ENCODE measurements at places on chromosomes 5 and 9.

GRCh38 chr5:103446813-103447212 is 115.8 kb downstream of the NUDT12 start:
- no peak for DNase-seq

GRCh38 chr9:79382458-79382857 is 189.3 kb upstream of the TLE4 start:
- no peak for DNase-seq

DNA sequence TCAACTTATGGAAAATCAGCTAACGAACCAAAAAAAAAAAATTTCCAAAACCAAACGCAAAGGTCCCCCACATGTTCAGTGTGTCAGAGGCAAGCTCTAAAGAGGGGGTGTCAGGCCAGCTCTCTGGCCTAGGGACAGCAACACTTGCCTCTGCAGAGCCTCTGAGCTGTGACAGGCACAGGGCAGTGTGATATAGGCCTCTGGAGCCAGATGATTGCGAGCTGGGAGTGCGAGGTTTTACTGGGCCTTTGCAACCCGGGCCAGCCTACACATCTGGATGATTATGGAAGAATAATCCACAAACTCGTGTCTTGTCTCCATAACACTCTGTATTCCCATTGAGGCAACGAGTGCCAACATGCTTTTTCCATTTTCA is 67.7 kb upstream of the STC2 start:
- no peak for DNase-seq

DNA sequence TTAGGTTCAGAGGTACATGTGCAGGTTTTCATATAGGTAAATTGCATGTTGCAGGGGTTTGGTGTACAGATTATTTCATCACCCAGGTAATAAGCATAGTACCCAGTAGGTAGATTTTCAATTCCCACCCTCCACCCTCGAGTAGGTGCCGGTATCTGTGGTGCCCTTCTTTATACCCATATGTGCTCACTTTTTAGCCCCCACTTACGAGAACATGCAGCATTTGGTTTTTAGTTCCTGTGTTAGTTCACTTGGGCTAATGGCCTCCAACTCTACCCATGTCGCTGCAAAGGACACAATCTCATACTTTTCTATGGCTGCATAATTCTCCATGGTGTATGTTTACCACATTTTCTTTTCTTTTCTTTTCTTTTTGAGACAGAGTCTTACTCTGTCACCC is 21.2 kb downstream of the ITK start:
- DNase-seq: no peak

GRCh38 chr9:125463926-125464325 is 202.3 kb downstream of the GAPVD1 start:
- no peak for DNase-seq

DNA sequence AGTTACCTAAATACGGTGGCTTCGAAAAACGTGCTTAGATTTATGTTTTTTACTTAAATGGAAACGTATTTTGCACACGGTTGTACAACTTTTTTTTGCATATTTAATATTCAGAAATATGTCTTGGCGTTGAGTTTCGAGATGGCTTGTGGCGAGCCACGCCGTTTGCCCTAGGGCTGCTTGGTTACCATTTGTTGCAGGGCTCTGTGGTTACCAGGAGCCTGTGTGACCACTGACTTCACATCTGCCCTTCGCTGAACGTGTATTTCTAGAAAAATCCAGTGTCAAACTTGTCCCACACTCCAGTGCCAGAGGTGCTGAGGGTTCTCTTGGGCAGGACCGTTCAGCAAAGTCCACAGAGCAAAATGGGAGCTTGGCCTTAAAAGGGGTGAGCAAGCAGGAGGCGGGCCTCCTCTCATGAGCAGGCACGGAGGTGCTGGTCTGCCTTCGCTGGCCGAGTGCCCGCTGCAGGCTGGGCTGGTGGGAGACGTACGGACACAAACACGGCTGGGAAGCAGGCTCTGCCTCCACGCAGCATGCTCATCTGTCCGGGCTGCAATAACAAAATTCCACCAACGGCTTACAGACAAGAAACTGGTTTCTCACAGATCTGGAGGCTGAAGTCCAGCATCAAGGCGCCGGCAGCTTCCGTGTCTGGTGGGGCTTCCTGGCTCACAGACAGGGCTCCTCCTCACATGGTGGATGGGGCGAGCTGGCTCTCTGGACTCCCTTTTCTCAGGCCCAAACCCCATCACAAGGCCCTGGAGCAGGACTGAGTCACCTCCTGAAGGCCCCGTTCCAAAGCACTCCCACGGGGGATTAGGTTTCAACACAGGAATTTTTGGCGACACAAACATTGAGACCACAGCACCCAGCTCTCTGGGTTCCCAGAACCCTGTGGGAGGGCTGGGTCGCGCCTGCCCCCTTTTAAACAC is 5.4 kb downstream of the MRPL36 start:
- no peak for DNase-seq

- peak; percentile 61 for DNase-seq
Measured at GRCh38 chr5:116137544-116138378, 52.9 kb downstream of the COMMD10 start.

DNA sequence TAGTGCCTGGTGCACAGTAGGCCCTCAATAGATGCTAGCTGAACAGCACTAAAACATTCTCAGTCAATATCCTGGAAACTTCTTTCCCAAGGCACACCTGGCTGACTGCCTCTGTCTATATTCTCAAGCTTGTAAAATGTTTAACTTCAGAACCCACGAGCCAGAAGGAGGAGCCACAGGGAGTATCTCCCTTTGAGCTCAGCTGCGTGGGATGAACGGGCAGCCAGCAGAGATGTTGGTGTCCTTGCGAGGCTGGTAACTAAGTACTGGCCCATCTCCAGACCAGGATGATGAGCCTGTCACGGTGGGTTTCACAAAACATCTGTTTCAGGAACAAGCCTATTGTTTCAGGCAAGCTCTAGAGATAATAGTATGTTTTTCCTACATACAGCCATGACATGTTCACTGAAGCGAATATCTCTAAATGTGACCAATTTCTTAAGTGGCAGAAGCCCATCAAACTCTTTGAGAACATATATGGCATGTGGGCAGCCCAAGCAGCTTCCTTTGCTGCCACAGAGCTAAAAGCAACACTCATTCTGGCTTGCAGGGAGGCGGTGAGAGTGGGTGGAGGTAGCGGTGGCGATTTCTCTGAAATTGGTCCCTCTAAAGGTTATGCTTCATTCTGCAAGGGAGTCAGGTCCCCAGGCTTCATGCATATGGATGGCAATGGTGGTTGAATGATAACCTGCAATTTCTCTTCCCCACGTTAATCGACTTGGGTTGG is 206.2 kb downstream of the TTLL11 start:
- DNase-seq: no peak

- DNase-seq: no peak
Measured at GRCh38 chr9:74729136-74729695, 158.5 kb downstream of the TRPM6 start.

- no peak for DNase-seq
Measured at GRCh38 chr5:139705655-139706587, 57.8 kb downstream of the CXXC5 start.

GRCh38 chr9:113511047-113511521 is 47.6 kb downstream of the RGS3 start:
- no peak for DNase-seq
